ENCODE measurements at places on chromosomes 11 and 22.

GRCh38 chr11:109993786-109994185, 99.4 kb upstream of the ZC3H12C start:
- DNase-seq, result no peak

GRCh38 chr22:40083794-40084193, 89.0 kb downstream of the FAM83F start:
- no peak for DNase-seq

- no peak for DNase-seq
Observed at GRCh38 chr11:107203656-107204055, 185.4 kb upstream of the GUCY1A2 start.

DNA sequence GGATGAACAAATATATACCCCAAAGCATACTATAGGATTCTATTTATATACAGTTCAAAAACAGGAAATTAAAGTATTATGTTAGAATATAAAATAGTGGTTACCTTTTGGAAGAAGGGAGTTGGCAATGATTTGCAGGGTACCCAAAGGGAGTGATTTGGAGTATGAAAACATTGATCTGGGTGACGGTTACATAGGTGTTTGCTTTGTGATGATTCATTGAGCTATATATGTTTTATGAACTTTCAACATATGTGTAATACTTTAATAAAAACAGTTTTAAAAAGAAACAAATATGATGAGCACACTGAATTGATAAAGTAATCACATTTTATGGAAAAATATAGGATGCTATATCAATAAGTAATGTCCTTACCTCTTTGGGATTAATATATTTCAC, 36.0 kb downstream of the C11orf65 start:
- DNase-seq, result no peak

DNA sequence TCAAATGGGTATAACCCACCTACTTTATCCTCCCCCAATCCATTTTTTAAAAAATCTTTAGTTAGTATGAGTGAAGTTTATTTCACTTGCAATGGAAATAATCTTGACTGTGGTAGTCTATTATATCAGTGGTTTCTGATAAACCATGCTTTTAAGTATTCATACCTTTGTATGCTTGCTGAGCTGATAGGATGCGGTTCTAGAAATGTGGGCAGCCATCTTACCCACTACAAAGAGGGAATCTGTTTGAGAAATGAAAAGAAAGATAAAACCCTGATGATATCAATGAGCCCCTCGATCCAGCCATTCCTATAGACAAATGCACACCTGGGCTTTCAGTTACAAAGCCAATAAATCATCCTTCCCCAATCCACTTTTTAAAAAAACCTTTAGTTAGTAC, 13.8 kb upstream of the PVALB start:
- no peak for DNase-seq

- DNase-seq, result no peak
Observed at GRCh38 chr11:84142411-84142810, 856.2 kb upstream of the CCDC90B start.

DNA sequence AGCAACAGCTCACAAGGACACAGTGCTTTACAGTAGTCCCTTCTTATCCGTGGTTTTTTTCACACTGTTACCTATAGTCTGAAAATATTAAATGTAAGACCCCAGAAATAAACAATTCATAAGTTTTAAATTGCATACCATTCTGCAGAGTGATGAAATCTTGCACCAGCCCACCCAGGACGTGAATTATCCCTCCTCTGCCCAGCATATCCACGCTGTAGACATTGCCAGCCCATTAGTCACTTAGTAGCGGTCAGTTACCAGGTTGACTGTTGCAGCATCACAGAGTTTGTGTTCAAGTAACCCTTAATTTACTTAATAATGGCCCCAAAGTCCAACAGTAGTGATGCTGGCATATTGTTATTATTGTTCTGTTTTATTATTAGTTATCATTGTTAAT, 3.6 kb downstream of the CLTCL1 start:
- peak; percentile 3 for DNase-seq

DNA sequence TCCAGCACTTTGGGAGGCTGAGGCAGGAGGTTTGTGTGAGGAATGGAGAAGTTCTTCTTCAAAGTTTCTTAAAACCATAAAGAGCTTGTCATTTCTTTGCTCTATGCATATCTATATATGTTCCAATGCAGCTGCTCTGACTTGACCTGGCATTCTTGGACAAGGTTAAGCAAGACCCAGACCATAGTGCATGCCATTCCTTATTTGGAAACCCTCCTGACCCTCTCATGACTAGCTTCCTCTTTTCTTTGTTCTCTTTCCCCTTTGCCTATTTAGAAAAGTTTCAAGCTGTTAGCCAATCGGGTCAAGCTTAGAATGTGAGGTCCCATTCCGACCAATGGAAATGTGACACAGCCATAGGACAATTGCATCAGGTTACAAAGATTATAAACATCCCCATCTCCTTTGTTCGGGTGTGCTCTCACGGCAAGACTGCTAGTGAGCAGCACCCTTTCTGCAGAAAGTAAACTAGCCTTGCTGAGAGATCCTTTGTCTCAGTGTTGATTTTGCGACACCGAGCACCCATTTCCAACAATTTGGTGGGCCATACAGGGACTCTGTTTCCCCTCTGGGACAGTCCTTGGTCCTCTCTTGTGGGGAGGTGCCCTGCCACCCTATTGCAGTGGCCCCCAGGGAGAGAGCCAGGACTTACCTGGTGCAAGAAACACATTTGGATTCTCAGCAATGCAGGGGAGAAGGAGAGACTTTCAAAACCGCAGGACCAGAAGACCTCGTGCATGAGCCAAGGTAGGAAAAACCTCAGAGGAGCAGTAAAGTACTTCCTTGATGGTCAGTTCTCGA, 39.9 kb upstream of the ANO1 start:
- no peak for DNase-seq

GRCh38 chr22:22881116-22882000, 6.3 kb upstream of the IGLL5 start:
- no peak for DNase-seq

DNA sequence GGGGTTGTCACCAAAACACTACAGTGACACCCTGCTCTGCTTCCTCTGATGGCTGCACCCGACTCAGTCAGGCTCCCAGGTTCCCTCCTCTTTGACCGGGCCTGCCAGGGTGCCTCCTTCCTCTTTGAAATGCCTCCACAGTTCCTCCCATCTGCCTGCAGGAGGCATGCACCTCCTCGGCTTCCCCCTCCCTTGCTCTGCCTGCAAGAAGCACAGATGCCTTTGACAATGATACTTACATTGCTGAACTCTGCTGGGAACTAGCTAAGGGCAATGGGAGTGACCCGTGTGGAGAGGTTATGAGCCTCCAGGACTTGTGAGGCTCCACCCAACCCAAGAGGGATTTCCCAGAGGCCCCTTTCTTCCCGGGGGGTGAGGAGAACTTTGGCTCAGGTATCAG, 674.1 kb downstream of the OPCML start:
- no peak for DNase-seq

DNA sequence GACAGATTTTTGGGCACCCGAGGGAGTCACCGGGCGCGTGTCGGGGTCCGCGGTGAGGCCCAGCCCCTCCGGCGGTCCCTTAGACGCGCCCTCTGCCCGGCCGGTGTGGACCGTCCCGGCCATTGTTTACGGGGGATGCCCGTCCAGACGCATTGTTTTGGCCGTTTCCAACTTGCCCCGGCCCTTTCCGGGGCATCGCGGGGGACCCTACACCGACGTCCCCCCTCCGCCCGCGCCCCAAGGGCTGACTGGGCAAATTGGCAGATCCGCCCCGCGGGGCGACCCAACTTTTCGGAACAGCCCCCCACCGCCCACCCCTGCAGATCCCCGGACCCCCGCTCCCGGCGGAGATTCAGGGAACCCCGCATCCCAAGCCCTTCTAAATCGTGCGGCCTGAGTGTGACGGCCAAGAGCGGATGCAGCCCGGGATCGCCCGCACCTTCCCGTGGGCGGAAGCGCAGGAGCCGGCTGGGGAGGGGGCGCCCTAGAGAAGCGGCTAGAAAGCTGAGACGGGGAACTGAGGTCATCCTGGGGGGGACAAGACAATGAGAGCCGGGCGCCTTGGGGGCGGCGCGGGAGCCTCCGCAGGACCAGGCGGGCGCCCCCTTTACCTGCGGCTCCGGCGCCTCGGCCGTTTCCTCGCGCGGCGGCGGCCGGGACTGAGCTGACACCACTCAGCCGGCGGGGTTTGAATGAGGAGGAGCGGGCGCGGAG, 17.1 kb upstream of the CCT8L2 start:
- no peak for DNase-seq

DNA sequence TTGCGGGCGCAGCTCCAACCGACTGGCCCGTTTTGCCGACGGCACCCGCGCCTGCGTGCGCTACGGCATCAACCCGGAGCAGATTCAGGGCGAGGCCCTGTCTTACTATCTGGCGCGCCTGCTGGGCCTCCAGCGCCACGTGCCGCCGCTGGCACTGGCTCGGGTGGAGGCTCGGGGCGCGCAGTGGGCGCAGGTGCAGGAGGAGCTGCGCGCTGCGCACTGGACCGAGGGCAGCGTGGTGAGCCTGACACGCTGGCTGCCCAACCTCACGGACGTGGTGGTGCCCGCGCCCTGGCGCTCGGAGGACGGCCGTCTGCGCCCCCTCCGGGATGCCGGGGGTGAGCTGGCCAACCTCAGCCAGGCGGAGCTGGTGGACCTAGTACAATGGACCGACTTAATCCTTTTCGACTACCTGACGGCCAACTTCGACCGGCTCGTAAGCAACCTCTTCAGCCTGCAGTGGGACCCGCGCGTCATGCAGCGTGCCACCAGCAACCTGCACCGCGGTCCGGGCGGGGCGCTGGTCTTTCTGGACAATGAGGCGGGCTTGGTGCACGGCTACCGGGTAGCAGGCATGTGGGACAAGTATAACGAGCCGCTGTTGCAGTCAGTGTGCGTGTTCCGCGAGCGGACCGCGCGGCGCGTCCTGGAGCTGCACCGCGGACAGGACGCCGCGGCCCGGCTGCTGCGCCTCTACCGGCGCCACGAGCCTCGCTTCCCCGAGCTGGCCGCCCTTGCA, 1.0 kb downstream of the FJX1 start:
- DNase-seq, result no peak

DNA sequence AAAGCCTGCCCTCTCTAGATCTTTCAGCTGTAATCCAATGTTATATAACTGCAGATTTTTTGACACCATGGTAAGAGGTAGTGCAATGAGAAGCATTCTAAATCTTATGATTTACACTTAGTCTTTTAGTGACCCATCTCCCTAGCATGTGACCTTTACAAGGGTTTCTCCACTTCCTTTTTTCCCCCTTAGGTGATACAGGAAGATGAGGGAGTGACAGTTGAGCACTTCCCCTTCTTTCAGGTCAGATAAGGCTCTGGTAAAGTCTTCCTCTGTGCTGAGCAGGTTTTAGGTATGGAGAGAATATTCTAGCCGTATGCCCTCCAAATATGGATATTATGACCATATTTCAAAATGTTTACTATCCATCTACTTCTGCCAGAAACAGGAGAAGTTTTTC, 753.6 kb downstream of the JRKL start:
- DNase-seq, result no peak

GRCh38 chr11:73388265-73389133, 12.3 kb downstream of the RELT start:
- peak; percentile 33 for DNase-seq

GRCh38 chr11:96137373-96137772, 205.6 kb downstream of the MAML2 start:
- no peak for DNase-seq

GRCh38 chr22:42282252-42282942, 11.9 kb upstream of the TCF20 start:
- no peak for DNase-seq

DNA sequence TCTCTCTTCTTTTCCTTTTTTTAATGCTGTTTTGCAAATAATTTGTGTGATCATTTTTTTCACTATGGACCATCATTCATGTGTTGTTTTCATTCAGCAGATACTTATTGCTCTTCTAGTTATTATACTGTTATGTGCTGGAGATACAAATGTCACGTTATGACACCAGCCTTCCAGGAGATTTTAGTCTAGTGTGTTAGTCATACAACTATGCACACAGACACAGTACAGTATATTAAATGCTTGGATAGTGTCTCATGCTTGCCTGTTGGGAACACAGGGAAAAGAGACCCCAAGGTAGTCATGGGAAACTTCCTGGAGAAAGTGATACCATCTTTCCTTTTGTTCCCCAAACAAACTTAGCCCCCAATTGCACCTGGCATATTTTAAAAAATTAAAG, 116.1 kb downstream of the UVRAG start:
- no peak for DNase-seq

- DNase-seq, result no peak
Observed at GRCh38 chr22:40387746-40388145, 17.4 kb downstream of the SGSM3 start.

GRCh38 chr11:62069986-62070919, 53.6 kb upstream of the INCENP start:
- DNase-seq, result no peak

- DNase-seq, result no peak
Observed at GRCh38 chr11:59615120-59615636, 396 bp downstream of the OSBP start.

DNA sequence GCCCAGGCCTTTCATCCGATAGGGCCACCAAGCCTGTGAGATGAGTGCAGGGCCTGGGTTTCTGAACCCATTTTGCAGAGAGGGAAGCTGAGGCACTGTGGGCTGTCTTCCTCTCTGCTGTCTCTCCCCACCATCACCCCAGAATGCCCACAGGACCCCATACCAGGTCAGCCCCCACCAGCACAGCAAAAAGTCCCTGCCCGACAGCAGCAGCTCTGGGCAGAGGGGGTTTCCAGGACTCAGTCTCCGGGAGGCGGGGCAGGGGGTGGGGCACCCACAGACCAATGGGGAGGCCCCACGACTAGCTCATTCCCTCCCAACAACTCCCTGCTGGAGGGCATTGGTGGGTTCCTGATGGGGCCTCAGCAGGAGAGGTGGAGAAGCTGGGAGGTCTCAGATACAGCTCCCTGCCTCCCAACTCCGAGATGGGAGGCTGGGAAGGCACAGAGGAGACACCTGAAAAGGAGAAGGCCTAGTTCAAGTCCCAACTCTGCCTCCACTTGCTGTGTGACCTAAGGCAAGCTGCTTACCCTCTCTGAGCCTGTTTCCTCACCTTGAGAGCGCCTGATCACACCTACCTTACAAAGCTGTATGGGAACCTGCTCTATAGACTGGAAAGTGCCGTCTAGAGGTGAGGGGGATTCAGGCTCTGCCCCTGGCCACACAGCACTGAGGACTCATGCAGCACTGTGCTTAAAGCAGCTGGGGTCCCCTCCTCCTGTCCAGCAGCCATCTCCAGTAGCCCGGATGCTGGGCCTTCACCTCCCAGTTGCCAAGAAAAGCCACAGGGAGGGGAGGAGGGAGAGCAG, 3.5 kb downstream of the CBX7 start:
- DNase-seq, result no peak

GRCh38 chr22:42926768-42927167, 69.7 kb upstream of the ARFGAP3 start:
- no peak for DNase-seq

GRCh38 chr22:37533995-37534394, 14.8 kb upstream of the CARD10 start:
- DNase-seq, result no peak

All from T1000 (cell line).